Posterior cingulate gyrus (tissue), 11 donors: ENCODE measurements at places on chromosomes 6 and 20.

DNA sequence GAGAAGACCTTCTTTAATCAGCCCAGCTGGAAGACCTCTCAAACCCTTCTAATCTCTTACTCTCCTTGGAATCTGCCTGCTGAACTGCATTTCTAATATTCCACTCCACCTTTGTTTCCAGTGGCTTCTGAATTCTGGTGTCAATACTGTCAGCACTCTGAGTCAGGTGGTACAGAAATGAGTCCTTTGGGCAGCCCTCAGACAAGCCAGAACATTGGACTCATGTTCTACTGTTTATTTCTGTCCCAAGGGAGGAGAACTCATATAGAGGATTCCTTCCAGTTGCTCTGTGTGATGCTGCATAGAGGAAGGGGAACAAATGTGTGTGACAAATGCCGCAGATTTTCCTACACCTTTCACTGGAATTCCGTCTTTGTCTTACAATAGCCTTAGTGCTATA is 114.8 kb downstream of the PHF3 start:
- DNase-seq = no peak

GRCh38 chr6:77173472-77174074 is 289.7 kb downstream of the HTR1B start:
- no peak for DNase-seq

DNA sequence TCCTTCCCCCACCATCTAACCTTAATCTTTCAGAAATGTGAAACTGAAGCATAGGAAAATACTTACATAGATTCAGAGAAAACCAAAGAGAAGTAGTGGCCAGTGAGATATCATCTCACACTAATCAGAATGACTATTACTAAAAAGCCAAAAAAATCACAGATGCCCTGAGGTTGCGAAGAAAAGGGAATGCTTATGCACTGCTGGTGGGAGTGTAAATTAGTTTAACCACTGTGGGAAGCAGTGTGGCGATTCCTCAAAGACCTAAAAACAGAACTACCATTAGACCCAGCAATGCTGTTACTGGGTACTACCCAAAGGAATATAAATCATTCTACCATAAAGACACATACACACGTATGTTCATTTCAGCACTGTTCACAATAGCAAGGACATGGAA is 9.2 kb upstream of the PREX1 start:
- DNase-seq = no peak

DNA sequence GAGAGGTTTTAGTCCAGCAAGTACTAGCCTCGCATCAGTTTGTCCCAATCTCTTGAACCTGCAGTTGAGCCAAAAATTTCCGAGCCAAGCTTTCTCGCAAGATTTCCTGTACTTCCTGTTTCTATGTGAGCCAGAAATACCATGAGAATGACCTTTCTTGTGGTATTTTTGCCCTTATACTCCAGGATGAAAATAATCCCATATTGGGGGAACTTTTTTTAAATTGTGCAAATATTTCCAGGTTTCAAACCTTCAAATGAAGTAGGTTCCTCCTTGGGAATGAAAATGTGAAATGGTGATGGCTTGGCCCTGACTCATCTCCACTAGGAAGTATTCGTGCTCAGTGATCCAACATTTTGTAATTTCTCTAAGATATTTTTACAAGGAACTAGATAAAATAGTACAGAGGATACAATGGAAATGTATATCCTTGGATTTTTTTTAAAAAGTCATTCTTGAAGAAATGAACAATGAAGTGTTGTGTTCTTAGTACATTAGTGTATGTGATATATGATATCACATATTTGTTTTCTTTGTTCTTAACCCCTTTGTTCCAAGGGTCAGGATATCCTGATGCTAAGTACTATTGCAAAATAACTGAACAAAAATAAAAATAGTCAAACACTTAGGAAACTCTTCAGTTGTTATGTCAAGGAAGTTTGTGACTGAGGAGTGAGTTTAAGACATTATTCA is 184.0 kb downstream of the PDE7B start:
- no peak for DNase-seq

GRCh38 chr6:52352239-52353018 is 9.5 kb upstream of the PAQR8 start:
- no peak for DNase-seq

GRCh38 chr20:11544029-11544678 is 373.5 kb upstream of the BTBD3 start:
- DNase-seq = no peak

DNA sequence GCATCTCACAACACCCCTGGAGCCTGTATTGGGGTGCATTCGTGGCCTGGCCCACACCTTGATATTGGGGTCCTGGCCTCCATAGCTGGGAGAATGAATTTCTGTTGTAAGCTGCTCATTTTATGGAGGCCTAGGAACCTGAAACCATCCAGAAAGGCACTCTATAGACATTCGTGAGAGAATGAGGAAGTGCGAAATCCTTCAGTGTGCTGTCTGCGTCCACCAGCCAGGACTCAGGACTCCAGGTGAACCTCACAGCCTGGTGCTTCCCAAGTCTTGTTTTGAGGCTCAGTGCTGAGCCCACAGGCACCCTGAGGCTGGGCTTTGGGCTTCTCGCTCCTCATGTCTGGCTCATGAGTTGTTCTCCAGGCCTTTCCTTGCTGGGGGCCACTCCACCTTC is 11.9 kb upstream of the RBBP8NL start:
- no peak for DNase-seq

- DNase-seq = no peak
Observed at GRCh38 chr20:36074983-36075382, 79.6 kb upstream of the EPB41L1 start.

GRCh38 chr6:49531774-49532569 is 18.5 kb upstream of the C6orf141 start:
- DNase-seq = no peak
